ENCODE measurements at places on chromosomes 1 and 21.

GRCh38 chr1:19319196-19319595 is 7.1 kb downstream of the SLC66A1 start:
- no peak for DNase-seq

GRCh38 chr1:57340334-57341070 is 83.4 kb downstream of the DAB1 start:
- no peak for DNase-seq

DNA sequence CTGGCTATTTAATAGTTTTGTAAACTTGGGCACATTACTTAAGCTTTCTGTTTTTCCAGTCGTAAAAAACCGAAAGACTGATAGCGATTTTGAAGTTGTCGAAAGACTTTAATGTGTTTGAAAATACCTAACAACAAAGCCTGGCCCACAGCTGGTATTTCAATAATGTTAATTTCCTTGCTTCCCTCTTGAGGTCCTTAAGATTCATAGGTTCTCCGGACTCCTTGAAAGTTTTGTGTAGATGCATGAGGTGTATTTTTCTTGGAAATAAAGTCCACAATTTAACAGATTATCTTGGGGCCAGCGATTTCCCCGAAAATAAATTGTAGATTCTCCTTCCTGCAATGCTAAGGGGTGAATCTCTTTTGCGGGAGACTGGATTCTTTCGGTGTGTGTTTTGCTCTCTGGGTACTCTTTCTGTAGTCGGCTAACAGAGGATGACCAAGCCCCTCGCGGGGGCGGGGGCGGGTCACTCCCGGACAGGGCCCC is 735 bp upstream of the YTHDF2 start:
- DNase-seq = no peak

- no peak for DNase-seq
Observed at GRCh38 chr1:20164694-20165202, 21.1 kb upstream of the UBXN10 start.

DNA sequence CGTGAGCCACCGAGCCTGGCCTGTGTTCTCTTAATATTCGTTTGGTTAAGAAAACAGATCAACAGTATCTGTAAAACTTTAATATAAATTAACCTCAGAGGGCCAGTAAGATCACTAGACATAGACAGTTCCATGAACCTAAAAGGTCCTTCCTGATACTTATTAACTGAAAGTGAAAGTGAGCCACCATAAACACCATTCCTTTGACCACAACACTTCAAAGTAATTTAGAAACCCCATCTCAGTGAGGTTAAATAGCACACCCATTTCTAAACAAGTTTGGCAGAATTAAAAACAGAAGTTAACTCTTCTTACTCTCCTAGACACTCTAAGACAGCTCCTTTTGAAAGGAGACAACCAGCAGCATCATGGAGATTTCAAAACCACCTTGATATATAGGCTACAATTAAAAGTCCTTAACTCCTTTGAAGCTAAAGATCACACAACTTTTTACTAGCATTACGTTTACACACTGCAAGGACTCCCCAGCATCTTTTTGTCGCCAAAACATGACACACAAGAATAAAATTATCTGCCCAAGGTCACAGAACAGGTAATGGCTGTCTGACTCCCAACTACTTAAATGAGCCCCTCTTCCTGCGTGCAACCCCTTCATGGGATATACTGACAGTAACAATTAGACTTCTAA is 2.2 kb downstream of the RNF19B start:
- DNase-seq = no peak

DNA sequence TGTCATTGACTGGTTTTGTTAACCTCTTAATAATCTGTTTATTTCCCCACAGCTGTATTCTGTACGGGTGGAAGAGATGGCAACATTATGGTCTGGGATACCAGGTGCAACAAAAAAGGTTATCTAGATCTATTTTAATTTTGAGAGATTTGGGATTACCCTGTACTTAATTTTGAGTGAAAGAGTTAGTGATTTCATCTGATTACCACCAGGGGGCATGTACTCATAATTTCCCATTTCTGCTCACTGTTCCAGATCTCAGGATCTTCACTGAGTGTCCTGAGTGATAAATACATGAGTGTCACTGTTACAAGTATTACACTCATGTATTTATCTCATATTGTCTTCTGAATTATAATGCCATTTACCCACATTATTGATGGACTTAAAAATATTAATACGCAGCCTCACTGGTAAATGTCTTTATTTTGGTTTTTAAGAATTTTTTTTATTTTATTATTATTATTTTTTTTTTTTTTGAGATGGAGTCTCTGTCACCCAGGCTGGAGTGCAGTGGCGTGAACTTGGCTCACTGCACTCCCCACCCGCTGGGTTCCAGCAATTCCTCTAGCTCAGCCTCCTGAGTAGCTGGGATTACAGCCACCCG is 27.4 kb downstream of the DTL start:
- DNase-seq = no peak

DNA sequence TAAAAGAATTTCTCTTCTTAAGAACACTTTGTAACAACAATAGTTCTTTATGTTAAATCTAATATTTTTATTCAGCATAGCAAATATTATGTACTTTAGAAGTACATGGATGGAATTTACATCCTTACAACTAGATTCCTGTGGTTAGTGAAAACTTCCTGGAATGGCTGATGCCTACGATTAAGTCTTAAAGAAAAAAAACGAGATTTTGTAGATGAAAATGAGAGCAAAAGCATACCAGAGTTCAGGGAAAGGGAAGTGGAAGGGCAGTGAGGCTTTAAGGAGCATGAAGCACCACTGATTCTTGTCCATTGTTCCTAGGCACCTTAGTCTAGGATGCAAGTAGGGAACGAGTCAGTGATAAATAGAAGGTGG is 26.7 kb downstream of the CFH start:
- DNase-seq = no peak

DNA sequence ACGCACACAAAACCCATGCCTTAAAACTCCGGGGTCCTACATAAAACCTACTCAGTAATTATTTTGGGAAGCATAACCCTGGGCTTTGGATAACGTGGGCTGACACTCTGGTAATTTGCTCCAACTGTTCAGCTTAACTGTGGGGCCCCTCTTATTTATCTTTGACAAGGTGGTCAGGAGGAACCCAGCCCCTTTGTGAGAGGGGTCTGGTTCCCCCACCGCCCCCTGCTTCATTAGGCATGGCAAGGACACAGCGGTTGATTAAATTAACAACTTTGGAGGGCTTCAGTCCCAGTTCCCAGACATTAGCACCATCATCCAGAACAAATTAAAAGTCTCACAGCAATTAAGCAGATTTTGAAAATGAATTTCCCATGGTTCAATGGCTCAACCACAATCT is 14.7 kb downstream of the WLS start:
- DNase-seq = no peak

DNA sequence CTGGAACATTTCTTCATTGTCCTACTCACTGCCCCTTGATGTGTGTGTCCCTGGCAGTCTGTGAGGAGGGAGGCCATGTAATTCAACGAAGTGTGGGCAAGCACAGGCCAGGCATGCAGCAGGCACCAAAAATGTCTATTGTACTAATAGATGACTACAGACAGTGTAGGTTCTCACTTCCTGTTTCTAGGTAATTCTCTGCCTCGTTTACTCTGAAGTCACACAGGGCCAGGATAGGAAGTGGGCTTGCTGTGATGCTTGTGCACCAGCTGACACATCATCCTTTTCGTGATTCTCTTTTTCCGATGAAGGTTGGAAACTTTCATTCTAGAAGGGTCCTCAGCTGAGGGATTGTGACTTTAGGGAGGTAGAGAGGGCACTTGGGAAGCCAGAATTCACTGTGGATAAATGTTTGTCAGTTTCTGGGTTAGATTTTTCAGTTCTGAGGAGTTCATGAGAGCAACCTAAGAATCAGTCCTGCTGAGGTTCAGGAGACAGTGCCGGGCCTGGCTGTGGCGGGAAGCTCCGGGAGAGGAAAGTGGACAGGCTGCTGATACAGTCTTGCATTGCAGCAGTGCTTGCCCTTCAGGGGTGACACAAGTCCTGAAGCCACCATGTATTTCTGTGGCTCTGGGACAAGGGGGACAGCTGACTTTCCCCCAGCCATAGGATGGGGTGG is 4.3 kb upstream of the CSF1 start:
- DNase-seq = peak; percentile 77

DNA sequence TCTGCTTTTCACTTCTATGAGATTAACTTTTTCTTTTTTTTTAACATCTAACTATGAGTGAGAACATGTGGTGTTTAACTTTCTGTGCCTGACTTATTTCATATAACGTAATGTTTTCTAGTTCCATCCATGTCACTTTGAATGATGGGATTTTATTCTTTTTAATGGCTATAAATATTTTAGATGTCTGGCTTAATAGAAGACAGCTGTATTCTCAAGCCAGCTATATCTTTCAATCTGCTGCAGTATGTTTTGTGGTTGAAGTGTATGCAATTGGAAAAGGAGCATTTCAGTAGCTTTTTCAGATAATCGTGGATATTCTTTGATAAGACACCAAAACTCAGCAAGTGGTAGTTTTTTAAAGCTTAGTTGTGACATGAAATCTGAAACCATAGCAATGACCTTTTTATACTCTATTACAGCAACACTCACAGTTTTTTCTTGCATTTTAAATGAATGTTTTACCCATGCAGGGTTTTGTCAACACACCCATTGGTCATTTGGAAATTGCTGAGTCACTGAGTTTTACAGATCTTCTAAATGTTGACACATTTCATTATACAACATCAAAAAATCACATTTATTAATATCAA is 5.7 kb upstream of the SVBP start:
- DNase-seq = no peak

DNA sequence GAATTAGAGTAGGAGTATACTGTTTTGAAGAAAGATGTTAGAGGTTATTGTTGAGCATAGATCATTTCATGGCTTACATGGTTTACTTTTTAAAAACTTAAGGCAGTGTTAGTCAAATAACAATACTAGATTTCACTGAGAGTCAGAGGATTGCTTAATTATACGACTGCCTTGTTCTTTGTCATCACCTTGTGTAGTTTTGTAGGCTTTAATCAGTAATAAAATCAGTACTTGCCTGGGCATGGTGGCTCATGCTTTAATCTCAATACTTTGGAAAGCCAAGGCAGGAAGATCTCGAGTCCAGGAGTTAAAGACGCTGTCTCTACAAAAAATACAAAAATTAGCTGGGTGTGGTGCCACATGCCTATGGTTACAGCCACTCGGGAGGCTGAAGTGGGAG is 41.3 kb upstream of the GPR52 start:
- no peak for DNase-seq

DNA sequence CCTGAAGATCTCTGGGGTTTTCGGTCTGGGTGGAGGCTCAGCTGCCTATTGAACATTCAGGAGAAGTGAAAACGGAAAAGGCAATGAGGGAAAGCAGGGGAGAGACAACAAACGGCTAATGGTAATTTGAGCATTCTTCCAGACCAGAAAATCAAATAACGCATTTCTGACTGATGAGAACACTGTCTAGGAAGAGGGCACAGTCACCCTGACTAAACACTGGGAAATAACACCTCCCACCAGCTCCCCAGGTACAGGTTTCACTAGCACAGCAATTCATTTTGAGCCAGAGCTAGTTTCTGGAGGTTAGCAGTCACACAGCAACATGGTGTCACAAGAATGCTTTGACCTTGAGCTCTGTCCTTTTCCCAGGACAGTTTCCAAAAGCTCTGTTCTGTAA is 21.1 kb downstream of the NCF2 start:
- peak; percentile 48 for DNase-seq

DNA sequence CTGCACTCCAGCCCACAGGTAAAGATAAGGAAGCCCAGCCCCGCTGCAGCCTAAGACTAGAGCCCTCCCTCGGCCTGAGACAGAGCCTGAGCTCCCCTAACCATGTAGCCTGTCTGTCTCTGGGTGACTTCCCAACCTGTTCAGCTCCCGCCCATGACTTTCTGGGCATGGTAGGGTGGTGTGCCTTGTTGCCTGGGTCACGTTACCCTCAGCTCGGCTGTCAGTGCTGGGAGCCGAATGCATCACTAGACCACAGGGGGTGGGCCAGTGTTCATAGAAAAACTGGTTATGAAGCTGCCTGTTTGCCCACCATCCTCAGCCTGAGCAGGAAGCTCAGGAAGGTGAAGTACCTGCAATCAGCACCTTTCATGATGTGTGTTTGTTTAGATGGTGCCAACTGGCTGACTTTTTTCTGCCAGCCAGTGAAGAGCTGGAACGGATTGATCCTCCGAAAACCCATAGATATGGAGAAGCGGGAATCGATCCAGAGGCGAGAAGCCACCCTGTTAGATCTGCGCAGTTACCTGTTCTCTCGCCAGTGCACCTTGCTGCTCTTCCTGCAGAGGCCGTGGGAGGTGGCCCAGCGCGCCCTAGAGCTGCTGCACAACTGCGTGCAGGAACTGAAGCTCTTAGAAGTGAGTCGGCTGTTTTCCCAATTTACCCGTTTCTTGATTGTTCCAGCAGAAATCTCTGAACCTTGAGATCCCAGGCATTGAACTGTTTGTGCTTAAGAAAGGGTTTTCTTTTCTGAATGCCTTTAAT is 43.9 kb upstream of the PWP2 start:
- no peak for DNase-seq

- no peak for DNase-seq
Observed at GRCh38 chr1:196209983-196210382, 398.3 kb downstream of the KCNT2 start.

GRCh38 chr1:1463312-1463711 is 8.3 kb upstream of the ATAD3B start:
- DNase-seq = no peak

DNA sequence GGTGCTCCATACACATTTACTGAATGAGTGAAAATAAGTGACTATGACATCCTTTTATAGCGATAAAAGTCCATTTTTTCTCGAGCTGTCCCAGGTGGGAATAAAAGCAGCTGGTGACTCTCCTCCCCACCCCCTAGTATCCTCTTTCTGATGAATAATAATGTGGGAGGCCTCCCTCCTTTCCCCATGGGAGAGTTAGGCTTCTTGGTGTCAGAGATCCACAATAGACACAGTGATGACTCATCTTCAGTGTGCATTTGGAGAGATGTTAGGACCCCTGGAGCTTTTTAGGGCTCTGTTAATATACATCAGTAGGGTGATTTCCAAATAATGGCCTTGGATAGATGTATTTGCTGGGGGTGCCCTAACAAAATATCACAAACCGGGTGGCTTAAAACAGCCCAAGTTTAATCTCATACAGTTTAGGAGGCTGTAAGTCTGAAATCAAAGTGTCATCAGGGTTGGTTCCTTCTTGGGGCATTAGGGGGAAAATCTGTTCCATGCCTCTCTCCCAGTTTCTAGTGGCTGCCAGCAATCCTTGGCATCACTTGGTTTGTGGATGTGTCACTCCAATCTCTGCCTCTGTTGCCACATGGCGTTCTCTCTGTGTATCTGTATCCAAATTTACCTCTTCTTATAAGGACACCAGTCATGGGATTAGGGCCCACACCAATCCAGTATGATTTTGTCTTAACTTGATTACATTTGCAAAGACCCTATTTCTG is 4.4 kb upstream of the PHC2 start:
- no peak for DNase-seq

Data from activated naive CD4-positive, alpha-beta T cell treated with anti-CD3 and anti-CD28 coated beads for 36 hours (primary cell).